HCT116 (cell line): ENCODE measurements at places on chromosomes 2 and 18.

DNA sequence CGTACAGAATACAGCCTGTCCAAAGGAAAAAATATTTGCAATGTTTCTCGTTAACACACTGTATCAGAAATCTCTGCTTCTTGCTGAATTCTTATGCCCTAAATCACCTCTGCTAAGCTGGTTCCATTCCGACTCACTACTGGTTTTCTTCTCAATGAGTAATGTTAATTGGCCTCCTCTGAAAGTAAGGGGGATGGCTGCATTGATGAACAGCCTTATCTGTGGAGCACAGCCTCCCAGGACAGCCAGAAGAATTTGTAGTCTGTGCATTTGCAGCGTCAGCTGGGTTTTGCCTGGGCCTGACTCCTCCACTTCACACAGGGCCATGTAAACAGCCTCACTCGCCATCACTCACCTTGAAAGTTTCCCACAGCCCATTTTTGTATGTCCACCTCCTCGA lies 127.7 kb downstream of the RNF152 start:
- no peak for DNase-seq

DNA sequence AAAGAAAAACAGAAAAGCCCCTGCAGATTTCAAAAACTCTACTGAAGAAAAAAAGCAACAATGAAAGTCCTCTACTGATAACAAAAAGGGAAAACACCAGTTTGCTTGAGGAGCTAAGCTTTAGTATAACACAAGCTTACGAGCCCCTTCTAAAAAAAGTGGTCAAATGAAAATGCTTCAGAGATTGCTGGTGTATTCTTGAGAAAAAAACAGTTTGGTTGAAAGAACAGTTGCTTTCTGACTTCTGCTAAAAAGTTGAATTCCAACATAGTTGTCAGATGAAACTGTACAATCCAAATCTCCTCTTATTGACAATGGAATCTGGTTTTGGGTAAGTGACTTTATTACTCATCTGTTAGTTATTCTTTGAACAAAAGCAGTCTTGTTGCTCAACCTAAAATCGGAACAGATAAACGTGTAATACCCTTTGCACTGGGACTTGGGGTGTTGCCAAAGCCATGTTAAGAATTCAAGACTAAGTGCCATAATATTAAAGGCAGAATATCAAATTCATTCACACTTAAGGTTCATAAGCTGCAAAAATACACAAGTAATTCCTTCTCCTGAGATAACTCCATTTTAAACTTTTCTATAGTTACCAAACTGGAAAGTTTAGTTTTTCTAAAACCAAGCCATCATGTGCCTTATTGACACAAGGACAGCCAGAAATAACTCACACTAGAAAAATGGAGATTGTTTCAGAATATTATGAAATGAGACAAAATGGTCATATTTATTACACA lies 45.3 kb upstream of the SPAG16 start:
- peak; percentile 36 for DNase-seq

DNA sequence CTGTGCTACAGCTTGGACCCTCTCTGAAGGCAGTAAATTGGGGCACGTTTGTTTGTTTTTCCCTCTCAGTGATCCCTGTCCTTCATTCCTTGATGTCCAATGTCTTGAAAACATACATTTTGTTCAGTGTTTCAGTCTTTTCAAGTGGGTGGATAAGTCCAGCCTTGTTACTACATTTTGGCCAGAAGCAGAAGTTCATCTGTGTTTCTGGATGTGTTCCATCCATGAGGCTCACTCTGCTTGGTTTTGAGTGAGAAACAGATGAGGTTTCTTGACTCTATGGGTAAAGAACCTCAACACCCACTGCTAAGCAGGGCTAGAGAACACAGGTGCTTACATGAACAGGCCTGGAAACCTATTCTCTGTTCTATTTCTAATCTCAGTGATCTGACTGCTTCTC lies 74.5 kb upstream of the RFX8 start:
- DNase-seq = no peak

DNA sequence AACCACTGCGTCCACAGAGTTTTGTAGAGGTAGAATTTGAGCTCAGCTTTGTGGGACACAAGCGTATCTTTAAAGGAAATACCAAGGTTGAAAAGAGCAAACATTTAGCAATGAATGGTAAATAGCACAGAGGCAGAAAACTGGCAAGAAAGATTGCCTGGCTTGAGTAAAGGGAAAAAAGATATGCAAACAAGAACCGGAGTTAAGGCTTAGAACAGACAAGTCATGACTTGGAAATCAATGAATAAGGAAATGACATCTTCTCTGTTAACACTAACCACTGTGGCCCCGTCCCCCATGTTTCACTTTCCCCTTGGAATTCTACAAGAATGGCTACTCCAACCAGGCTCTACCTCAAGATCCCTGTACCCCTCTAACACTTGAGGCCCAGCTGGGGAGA lies 3.8 kb downstream of the STAM2 start:
- DNase-seq = no peak

DNA sequence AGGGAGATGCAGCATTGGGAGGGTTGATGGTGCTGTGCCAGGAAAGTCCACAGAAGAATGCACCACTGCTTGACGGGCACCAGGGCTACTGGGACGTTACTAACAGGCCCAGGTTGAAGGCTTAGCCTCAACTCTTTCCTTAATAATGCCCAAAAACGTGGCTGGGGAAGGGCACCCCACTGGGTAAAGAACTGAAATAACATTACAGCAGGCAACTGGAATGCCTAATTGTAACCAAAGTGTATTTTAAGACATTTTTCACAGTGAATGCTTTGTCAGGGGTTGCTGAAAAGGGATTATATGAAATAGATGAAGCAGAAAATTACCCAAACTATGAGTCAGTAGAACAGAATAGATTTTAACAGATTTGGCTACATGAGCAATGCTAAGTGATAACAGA lies 191.3 kb downstream of the CMPK2 start:
- DNase-seq = no peak
